ENCODE measurements at places on chromosomes 2 and 18.

DNA sequence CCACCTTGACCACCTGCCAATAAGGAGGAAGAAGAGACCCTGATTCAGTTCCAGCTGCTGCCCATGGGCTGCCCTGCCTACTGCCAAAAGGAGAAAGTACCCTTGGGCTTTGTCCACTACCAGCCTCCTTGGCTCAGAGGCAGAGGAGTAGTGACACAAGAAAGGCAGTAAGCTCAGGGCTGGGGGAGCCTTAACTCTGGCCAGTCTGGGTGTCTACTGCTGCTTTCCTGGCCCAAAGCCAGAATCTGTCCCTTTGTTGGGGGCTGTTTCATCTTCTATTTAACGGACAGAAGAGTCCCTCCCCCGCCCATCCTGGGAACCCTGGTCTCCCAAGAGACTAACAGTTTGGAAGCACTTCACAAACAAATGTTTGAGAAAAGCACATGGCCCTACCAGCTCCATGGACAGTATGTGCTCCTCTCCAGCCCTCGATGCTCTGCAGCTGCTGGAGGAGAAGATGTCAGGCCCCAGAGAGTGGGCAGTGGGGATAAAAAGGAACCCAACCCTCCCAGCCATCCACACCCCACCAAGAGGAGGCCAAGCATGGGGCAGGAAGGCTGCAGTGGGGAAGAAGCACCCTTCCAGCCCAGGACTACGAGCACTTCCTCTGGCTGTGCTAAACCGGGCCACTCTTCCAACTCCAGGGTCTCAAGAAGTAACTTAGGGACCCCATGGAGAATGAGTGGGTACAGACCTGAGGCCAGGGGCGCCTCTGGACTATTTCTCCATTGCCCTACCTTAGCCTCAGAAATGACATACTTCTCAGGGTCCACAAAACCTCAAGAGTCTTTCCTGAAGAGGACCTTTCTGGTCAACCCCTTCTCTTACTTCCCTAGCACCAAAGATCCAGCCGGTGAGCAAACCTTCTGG lies 1.2 kb downstream of the ATG9A start:
- DNase-seq = no peak

GRCh38 chr2:226122041-226122440 lies 677.6 kb downstream of the IRS1 start:
- no peak for DNase-seq

DNA sequence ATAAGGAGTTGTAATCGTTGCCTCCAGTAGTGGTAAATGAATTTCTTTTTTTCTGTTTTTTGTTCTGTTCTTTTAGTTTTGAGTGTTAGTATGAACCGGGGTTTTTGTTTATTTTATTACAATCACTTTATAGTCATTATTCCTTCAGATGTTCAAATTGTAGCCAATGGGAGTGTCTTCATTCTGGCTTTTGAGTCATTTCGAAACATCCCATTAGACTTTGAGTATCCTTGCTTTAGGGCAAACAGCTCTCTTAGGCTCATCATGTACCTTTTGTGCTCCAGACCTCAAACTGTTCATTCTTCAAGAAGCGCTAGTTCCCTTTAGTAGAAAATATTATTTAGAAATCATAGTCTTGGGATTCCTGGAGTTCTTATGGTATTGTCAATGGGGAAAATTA lies 54.2 kb upstream of the PAX3 start:
- DNase-seq = no peak

GRCh38 chr2:145987793-145988192 lies 1467.9 kb upstream of the ZEB2 start:
- no peak for DNase-seq
